Left lung (tissue), 14 donors: ENCODE measurements at places on chromosomes 11 and 22.

DNA sequence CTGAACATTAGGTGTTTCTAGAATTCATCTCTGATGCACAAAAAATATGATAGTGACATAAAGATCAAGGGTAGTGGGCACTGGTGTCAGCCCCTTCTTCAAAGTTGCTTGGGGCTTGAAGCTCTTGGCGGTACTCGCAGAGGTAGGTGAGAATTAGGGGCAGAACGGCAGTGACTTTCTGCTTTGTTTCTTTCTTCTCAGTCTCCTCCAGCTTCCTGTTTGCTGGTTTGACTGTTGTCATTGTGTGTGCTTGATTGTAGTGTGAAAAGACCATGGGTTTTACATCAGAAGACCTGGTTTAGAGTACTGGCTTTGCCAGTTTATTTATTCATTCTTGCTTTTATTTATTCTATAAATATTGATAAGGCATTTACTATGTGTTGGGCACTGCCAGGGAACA, 156.7 kb upstream of the PLET1 start:
- DNase-seq: no peak

DNA sequence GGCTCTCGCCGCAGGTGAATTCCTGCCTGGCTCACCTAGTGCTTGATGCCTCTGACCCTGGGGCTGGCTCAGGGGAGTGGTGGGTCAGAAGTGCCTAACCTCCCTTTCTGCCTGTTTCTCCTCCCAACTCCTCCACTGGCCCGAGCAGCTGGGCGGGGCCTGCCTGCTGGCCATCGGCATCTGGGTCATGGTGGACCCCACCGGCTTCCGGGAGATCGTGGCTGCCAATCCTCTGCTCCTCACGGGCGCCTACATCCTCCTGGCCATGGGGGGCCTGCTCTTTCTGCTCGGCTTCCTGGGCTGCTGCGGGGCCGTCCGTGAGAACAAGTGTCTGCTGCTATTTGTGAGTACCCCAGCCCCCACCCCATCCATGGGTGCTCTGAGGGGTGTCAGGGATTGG, 41.1 kb downstream of the TP53I11 start:
- DNase-seq: no peak

GRCh38 chr11:2781408-2782274, 81.8 kb upstream of the KCNQ1OT1 start:
- DNase-seq: peak; percentile 45

GRCh38 chr11:58639669-58640068, 17.2 kb downstream of the CNTF start:
- DNase-seq: no peak

- no peak for DNase-seq
These were observed 841.4 kb downstream of the JRKL start for GRCh38 chr11:97231231-97231630.

GRCh38 chr11:116439361-116439677, 333.5 kb downstream of the BUD13 start:
- DNase-seq: no peak

DNA sequence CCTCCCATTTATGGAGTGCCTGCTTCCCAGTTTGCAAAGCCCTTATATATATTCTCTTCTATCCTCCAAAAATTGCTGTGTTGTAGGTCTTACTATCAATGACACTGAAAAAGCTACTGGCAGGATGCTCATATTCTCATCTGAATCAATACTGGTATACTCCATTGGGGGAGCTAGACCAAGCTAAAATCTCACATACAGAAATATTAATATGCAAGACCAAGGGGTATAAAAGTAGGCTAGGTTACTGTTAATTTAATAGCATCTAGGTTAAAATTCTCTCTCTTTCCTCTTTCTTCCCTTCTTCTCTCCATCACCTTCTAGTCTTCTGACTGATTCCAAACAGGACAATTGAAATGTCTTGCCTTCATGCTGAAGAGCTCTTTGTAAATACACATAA, 17.1 kb upstream of the BDNF start:
- DNase-seq: no peak

- no peak for DNase-seq
These were observed 30.3 kb upstream of the NECTIN1 start for GRCh38 chr11:119759324-119759723.

- DNase-seq: peak; percentile 89
These were observed 375 bp downstream of the SLC25A1 start for GRCh38 chr22:19178065-19178656.

- no peak for DNase-seq
These were observed 61.6 kb downstream of the TIMP3 start for GRCh38 chr22:32862936-32863661.

DNA sequence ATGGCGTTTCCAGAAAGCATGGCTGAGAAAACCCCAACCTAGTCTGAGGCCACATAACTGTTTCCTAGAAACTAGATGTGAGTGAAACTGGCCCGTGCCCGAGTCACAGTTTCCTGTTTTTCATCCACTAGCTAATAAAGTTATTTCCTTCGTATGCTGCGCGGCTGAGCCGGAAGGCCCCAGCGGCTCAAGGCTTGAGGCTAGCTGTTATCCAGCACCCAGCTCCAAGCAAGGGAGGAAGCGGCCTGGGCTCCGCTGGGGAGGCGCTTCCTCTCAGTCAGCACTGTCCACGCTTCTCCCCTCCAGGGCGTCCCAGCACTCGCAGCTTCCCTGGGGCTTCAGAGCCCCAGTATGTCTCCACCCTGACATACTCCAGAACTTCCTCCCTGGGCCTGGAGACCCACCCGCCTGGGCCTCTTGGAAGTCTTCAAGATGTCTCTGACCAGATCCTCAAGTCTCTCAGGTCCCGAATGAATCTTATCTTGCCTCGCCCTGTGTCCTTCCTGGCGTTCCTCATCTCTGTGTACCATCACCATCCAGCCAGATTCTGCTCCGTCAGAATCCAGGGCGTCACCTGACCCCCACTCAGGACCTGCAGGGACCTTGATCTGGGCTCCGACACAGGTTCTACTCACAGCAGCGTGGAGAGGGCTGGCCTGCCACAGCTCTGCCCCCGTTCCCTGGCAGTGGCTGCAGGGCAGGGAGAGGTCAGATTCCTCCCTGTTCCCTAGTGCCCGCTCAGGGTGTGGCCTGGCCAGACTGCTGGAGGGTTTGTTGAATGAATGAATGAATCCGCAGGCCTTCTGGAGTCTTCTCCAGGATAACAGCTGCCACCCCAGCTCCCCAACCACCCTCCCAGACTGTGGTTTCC, 81.9 kb downstream of the LRRC32 start:
- peak; percentile 55 for DNase-seq

- DNase-seq: no peak
These were observed 3.8 kb upstream of the KCNQ1OT1 start for GRCh38 chr11:2703363-2704141.

GRCh38 chr22:46150655-46151477, 540 bp downstream of the PPARA start:
- peak; percentile 50 for DNase-seq

- DNase-seq: no peak
These were observed 428.5 kb downstream of the FAM181B start for GRCh38 chr11:82305123-82305522.

DNA sequence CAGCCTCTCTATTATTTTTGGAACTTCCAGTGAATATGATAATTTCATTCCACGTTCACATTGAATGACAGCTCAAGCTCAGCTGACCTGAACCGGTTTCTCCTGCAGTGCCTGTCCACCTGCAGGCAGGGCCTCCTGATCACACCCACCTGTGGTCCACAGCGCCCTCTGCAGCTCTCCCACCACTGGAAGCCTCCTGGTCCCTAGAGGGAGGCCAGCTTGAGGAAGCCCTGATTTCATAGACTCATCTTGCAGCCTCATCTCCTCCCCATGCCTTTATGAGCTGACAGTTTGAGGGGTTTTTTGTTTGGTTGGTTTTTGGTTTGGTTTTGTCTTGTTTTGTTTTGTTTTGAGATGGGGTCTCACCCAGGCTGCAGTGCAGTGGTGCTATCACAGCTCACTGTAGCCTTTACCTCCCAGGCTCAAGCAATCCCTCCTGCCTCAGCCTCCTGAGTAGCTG, 29.9 kb upstream of the MALAT1 start:
- peak; percentile 88 for DNase-seq

GRCh38 chr22:17334983-17335382, 34.3 kb upstream of the CECR2 start:
- DNase-seq: no peak

GRCh38 chr11:110493346-110493745, 63.6 kb downstream of the FDX1 start:
- DNase-seq: no peak

DNA sequence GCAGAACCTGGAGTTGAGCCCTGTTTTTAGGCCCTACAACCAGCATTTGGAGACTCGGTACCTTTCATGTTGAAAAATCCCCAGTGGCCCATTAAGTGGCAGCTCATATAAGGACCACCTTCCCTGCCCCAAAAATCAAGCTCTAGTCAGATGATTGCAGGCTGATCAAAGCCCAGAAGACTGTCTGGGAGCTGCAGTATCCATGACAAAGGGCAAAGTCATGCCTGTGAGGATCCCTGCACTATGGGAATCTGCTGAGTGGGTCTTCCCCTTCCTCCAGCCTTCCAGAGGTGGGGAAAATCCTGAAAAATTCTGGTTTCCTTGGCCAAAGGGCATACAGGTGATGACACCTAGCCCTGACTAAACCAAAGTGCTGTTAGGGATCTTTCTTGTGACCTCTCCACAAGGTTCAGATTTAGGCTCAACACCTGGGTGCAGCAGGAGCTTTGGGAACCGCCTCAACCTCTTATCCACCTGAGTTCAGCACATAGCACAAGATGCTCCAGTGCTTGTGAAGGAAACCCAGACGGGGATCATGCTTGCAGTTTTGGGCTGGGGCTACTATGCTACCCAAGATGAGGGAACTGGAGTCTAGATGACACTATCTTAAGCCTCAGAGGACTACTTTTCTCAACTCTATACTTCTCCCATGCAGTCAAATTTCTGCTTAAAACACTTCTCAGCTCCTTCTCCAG, 1.2 kb upstream of the TRIM3 start:
- no peak for DNase-seq
